Stimulated activated naive CD8-positive, alpha-beta T cell treated with anti-CD3 and anti-CD28 coated beads, Interleukin-15, amount 100 ng/mL, for 72 hours (primary cell): ENCODE measurements at places on chromosomes 4 and X.

GRCh38 chr4:177385576-177386277 lies 56.5 kb downstream of the AGA start:
- DNase-seq, result no peak

- peak; percentile 23 for DNase-seq
Measured at GRCh38 chrX:65821721-65822496, 154.5 kb downstream of the MSN start.

DNA sequence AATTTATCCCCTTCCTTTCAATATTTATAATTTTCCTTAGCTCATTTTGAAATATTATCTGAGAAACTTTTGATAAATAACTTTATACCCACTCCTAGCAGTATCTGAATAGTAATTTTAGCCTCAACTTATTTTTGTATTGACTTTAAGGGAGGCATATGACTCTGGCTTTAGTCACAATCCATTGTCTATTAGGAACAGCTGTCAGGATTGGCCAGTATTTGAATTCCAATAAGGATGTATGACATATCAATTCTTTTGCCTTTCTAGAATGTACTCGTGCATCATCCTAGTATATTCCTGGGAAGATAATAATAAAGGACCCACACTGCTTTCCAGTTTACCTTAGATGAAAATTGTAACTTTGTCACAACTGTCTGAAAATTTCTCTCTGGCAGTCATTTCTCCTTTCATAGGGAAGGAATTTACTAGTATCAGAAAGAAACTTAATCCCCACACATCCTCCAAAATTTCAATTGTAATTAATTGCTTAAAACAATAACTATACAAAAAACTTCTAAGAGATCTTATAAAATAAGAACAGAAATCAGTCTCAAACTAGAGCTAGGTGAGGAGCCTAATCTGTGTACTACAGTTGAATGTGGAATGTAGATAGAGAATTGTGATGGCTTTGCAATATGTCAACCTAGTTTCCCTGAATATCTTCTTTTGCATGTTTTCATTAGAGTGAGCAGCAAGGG lies 121.0 kb upstream of the EPHA5 start:
- DNase-seq, result no peak

DNA sequence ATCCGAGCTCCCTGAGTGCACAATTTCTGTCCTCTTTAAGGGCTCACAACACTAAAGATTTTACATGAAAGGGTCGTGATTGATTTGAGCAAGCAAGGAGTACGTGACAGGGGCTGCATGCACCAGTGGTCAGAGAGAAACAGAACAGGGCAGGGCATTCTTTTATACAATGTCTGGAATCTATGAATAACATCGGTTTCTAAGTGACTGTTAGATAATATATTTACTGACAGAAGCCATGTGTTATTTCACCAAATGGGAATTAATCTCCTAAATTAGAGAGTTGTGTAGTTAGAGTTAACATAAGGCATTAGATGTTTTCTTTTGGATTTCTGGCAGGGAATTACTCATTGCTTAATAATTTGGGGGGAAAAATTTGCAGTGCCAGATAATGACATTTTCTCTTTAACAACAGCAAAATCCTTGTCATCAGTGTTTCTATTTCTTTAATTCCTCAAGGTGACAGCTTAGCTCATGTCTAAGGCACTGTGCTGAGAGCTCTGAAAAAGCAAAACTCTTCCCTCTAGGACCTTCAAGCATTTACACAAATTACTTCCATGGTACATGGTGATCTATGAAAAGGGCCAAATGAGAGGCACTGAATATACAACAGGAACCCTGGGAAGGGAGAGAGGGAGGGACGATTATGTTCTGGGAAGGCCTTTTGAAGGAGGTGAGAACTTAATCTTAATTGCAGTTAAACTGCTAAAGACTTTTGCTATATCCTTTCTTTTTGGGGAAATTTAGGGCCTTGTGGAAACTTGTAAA lies 145.0 kb downstream of the RTL3 start:
- DNase-seq, result no peak

GRCh38 chrX:138008281-138008680 lies 442.4 kb downstream of the ZIC3 start:
- DNase-seq, result no peak

DNA sequence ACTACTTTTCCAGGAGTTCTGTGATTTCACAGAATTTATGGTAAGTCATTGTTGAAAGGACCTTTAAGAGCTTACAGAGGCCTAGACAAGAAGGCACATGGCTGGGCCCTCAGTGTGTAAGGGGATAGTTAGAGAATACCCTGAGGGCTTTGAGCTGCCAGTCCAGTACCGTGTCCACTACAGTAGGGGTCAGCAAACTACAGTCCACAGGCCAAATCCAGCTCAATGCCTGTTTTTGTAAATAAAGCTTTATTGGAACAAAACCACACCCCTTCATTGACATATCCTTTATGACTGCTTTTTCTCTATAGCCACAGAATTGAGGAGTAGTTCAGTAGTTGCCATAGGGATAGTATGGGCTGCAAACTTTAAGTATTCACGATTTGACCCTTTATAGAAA lies 176.2 kb downstream of the MID1 start:
- DNase-seq, result no peak

DNA sequence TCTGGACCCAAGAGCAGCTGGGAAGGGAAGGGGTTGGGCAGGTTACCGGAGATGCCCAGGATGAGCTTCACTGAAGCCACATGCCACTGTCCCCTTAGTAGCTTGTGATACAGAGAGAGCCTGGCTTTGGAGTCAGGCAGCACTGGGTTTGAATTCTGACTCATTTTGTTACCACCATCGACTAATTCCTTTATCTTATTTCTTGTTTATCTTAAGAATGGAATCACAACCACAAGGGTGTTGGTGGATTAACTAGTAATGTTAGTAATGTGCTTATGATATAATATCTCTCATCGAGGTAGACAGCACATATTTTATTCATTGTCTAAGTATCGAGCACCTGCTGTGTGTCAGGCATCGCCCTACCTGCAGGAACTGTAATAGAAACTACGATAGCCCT lies 17.7 kb upstream of the STX18 start:
- no peak for DNase-seq

GRCh38 chr4:140271553-140271952 lies 101.9 kb upstream of the SCOC start:
- DNase-seq, result no peak

GRCh38 chr4:52376132-52376704 lies 282.9 kb downstream of the USP46 start:
- DNase-seq, result peak; percentile 8

DNA sequence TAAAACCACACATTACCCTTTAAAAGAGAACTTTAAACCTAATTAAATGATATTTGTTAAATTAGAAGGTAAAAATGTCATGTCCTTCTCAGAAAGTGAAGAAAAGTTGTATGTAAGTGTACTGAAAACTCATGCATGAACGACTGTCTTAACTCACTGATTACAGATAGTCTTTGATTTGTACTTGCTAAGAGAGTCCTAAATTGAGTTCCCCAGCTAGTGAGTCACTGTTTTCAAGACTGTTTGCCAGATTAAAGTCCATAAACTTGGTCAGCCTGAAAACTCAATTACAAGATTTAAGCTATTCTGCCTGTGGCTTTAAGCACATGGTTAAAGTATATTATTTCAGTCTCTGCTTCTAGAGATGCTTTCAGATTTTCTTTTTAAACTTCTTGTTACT lies 124.9 kb upstream of the ZCCHC13 start:
- no peak for DNase-seq

GRCh38 chrX:2917767-2918166 lies 11.4 kb downstream of the ARSD start:
- DNase-seq, result no peak

GRCh38 chr4:185002784-185003183 lies 15.5 kb upstream of the HELT start:
- DNase-seq, result no peak

GRCh38 chr4:149711593-149712365 lies 103.9 kb downstream of the IQCM start:
- DNase-seq, result no peak

DNA sequence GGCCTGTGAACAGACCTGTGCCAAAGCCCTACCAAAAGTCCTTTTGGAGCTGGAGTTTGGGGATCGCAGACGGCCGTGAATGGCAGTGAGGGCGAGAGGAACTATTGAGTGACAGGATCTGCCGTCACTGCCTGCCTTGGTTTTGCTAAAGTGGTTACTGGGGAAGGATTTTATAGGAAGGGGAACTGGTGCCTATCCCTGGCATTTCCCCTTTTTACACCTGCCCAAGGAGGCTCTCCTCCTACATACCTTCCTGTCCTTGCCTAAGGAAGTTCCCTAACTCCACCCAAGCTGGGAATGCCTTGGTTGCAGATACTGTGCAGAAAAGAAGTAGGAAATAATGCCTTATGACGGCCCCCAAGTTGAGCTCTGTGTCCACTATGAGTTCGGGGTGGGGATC lies 14.5 kb downstream of the LONRF3 start:
- no peak for DNase-seq
